ENCODE measurements at places on chromosomes 7 and 10.

GRCh38 chr10:118723466-118723865, 31.3 kb downstream of the CACUL1 start:
- no peak for DNase-seq

DNA sequence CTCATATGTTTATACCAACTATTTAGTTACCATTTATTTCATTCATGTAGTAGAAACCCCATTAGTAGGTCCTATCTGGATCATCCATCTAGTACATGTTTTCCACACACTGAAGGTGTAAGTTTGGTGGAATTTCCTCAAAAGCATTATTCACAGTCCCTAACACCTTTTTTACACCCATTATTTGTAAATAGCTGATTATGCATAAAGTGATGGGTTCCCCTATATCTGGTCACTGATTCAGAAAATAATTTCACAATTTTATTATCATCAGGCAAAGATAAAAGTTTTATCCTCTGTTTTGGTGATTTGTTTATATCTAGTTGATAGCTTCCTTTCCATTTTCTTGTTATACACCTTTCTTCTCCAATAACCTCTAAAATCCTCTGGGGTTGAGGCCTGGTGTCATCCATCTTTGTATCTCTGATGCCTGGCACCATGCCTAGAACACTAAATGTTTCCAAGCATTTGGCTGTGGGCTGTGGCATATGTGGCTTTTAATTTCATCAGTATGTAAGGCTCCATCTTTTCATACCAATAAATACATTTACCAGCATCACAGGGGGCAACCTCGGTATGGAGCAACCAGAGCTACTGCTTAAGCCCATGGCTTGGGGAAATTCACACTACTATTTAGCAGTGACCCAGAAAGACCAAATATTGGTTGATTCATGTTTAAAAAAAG, 1089.5 kb upstream of the LRRN3 start:
- DNase-seq: no peak

DNA sequence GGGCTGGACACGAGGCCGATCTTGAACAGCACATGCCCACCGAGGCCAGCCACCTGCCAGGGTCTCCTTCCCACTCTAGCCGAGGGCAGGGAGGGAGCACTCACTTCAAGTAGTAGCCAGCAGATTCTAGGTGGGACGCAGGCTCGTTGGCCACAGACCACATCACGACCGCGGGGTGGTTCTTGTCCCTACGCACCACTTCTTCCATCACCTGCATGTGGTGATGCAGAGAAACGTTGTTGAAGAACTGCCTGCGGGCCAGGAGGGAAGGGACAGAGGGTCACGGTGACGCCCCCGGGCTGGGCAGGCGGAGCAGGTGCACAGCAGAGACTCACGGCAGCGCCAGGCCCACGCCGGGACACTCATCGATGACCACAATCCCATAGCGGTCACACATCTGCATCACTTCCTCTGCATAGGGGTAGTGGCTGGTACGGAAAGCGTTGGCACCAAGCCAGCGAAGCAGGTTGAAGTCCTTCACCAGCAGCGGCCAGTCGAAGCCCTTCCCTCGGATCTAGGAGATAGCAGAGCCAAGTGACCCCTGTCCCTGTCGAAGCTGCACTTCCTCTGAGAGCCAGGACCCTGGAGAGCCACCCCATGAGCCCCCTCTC, 7.7 kb downstream of the GUSB start:
- no peak for DNase-seq

GRCh38 chr10:113169853-113170460, 219.9 kb downstream of the TCF7L2 start:
- no peak for DNase-seq

DNA sequence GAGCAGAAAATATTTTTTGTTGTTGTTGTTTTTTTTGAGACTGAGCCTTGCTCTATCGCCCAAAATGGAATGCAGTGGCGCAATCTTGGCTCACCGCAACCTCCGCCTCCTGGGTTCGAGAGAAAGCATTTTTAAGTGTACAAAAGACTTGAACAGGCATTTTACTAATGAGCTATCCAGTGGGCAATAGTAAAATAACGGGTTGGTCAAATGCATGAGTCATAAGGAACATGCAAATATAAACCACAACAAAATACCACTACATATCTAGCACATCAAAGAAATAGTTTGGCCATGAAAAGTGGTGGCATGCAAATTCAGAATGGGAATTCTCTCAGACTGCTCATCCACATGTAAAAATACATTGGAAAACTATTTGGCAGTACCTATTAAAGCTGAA, 71.7 kb upstream of the TMEM106B start:
- DNase-seq: no peak

DNA sequence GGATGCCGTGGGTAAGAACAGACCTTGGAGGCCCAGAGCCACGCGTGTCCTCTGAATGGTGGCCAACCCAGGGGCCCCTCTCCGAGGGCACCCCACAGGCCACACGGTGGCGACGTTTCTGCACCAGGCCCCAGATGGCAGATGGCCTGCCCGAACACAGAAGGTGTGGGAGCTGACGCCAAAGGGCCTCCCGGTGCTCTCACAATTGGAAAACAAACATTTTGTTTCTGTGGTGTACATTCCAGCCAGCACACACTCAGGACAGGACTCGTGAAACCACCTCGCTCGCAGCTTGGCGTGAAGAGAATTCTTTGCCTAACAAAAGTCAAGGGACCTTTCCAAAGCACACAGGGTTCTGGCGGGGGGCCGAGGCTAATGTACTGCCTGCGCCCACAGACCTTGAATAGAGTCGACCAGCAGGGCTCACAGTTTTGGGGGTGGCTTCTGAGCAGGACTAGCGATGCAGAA, 112.1 kb downstream of the FAM53B start:
- DNase-seq: peak; percentile 88

GRCh38 chr7:48875045-48875916, 49.1 kb upstream of the CDC14C start:
- peak; percentile 77 for DNase-seq

DNA sequence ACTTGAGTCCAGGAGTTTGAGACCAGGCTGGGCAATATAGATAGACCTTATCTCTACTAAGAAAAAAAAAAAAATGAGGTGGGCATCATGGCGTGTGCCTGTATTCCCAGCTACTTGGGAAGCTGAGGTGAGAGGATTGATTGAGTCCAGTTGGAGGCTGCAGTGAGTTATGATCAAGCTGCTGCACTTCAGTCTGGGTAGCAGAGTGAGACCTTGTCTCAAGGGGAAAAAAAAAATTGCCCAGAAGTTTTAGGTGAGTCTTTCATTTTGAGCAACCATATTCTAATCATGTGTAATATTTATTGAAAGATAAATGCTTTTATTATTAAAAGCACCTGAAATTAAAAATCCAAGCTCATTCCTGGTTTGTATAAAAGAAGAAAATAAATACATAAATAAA, 13.1 kb downstream of the INPP5F start:
- no peak for DNase-seq

DNA sequence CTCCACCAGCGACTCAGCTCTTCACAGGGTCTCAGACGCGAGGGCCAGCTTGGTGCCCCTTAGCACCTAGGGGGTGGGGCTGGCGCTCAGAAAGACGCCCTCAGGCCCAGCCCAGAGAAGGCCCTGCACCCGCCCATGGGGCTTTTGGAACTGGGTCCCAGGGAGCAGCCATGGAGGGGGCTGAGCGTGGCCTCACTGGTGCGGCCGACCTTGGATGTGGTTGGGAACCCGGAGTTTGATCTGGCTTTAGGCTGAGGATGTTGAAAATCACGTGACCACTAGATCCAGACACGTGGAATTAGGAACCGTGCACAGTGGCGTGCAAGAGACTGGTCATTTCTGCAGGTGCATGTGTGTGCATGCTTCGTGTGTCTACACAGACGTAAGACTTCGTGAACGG, 185.4 kb downstream of the DNAJB6 start:
- no peak for DNase-seq

GRCh38 chr7:94444813-94445212, 50.1 kb downstream of the COL1A2 start:
- DNase-seq: no peak

DNA sequence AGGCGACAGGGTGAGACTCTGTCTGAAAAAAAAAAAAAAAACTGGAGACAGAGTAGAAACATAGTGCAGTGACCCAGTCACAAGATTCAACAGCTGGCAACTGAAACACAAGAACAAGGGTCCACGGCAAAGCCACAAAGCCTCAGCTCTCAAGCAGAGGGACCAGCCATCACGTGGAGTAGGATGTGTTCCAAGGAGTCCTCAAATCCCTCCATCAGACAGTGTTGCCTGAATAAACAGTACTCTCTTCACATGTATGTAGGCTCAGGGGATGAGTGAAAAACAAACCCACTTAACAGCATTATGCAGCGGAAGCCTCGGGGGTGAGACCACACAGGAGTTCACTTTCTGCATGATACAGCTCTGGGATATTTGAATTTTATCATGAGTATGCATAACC, 62.0 kb downstream of the SLIT1 start:
- DNase-seq: no peak

- DNase-seq: peak; percentile 34
Observed at GRCh38 chr7:105656922-105657521, 75.7 kb upstream of the EFCAB10 start.

- DNase-seq: no peak
Observed at GRCh38 chr10:45155784-45156183, 155.1 kb downstream of the ZNF22 start.

Data from cerebellar cortex (tissue), 1 donor.